ENCODE measurements at places on chromosomes 3 and 15.

GRCh38 chr15:100588638-100589242, 13.2 kb downstream of the LINS1 start:
- DNase-seq, result peak; percentile 38

DNA sequence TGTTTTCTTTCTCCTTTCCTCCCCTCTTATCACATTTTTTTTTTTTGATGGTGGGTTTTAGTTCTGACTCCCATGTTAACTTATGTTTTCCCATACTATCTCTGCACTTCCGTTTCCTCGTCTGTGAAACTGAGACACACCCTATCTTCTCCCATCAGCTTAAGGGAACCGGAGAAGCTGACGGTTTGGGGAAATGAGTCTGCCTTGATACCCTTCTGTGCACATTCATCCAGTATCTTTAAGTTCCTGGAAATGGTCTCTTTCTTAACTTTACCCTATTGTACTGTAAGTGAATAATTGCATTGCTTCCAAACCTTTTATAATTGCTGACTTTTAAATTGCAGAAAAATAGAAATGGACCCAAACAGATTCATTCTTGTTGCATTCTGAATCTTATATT, 26.2 kb upstream of the CFAP161 start:
- DNase-seq, result peak; percentile 18

DNA sequence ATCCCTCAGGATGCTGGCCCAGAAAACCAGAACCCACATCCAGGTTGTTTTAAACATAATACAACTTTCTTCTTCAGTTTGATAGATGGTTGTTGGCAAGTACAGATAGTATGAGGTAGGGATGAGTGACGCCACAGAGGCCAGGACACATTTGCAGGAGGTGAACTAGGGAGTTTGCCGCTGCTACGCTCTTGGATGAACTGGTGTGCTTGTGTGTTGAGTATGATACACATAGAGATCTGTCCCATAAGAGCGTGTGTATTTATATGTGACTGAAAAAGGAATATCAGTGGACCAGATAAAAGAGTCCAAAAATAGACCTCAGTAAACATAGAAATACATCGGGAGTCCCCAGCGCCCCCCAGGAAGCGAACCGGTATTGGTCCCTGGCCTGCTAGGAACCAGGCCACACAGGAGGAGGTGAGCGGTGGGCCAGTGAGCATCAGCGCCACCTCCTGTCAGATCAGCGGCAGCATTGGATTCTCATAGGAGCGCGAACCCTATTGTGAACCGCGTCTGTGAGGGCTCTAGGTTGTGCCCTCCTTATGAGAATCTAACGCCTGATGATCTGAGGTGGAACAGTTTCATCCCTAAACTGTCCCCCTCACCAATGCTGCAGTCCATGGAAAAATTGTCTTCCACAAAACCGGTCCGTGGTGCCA, 98.1 kb downstream of the LRRK1 start:
- DNase-seq, result peak; percentile 16

DNA sequence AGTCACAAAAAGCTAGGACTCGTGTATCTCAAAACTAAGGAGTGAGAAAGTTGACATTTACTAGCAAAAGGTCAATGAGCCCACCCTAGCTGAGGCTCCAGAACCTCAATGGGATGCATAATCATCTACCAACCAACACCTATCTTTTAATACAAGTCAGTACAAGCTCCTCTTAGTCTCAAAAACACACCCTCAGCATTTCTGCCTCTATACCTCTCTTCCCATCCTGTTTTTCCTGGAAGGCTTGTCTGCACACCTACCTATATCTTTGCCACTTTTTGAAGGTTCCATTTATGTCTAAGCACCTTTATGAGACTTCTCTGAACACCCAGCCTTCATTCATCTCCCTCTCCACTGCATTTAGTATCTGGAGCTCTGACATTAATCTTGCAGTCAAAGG, 10.0 kb downstream of the WWTR1 start:
- no peak for DNase-seq

DNA sequence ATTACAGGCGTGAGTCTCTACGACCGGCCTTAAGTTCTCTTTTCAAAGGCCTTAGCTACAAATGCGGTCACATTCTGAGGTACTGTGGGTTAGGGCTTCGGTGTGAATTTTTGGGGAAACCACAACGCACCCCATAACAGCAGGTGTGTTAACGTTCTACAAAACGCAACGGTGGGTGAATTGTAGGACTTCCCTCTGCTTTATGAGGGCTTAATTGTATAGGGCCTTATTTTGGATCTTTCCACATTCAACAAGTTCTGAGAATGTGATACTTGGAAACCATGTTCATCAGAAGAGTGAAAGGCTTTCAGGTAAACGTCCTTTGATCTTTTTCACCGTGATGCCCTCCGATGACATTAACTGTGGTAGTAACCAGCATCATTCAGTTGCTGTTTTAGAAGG, 998.6 kb upstream of the CFAP20DC start:
- no peak for DNase-seq

DNA sequence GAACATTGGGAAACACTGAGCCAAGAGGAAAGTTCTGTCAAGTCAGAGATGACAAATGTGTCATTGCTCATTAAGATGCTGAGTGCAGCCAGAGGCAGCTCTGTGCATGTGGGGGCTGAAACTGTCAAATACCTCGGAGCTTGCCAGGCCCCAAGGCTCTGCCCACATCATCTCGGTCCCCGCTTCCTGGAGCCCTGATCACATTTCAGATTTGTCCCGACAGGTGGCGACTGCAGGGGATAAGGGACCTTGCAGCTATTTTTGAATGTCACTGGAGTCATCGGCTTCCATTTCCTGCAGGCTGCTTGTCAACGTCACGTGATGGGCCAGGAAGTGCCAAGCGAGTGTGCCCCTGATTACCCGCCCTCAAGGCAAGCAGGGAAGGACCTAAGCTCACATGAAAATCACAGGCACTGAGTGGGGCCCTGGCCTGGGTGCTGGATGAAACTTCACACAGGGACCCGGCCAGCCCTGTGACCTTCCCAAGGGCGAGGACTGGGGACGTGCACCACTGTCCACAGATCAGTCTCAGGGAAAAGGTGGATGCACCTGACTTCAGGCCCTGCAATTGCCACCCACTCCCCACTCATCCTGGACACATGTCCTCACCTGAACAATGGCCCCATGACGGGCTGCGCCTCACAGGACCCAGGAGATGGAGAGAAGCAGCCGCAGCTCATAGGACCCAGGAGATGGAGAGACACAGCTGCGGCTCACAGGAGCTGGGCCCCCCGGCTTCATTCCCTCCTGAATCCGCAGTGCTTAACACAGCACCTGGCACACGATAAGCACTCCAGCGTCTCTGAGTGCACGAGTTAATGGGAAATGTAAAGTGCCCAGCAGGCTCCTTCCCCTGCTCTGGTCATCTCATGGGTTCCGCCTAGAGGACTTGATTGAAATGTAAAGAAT, 73.4 kb downstream of the NUP210 start:
- DNase-seq, result peak; percentile 66

- no peak for DNase-seq
Measured at GRCh38 chr15:66931768-66932633, 133.4 kb upstream of the SMAD3 start.

DNA sequence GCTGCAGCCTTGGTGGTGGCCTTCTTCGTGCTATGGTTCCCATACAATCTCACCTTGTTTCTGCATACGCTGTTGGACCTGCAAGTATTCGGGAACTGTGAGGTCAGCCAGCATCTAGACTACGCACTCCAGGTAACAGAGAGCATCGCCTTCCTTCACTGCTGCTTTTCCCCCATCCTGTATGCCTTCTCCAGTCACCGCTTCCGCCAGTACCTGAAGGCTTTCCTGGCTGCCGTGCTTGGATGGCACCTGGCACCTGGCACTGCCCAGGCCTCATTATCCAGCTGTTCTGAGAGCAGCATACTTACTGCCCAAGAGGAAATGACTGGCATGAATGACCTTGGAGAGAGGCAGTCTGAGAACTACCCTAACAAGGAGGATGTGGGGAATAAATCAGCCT, 10.4 kb downstream of the CYP8B1 start:
- DNase-seq, result no peak

- DNase-seq, result no peak
Measured at GRCh38 chr15:89632563-89633430, 22.5 kb downstream of the KIF7 start.

DNA sequence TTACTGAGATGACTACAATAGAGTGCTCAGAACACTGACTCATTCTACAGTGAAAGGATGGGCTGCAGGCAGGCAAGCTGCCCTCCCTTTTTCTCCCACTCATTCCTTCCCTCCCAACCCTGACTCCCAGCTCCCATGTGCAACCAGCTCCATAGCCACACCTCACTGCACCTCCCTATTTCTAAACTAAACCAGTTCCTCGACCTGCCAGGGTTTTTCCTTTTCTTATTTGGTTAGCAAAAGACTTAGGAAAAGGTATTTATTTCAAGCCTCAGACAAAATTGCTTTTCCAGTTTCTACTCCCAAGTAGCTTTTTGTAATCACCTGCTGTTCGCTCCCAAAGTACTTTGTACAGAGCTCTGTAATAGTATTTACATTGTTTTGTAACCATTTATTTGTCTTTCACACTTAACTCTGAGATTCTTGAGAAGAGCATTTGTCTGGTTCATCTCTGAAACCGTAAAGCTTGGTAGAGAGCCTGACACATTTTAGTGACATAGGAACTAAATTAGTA, 2.2 kb downstream of the AADAC start:
- DNase-seq, result no peak
